Occipital lobe (tissue), 3 donors: ENCODE measurements at places on chromosomes 13 and 19. TPM values are rescaled to one million over a fixed set of nuclear protein-coding genes. Genes with fewer than 3 reads are reported as not detected.

Gene TUBGCP3
- total RNA-seq: 32.9 TPM

Gene SULT2A1
- total RNA-seq: not detected

Gene OLFM2
- 121 TPM for total RNA-seq

Gene CRB3
- total RNA-seq: not detected

Gene TPTE2
- total RNA-seq: 0.16 TPM

Gene SOX1
- 8.3 TPM for total RNA-seq

Gene TNNI3
- total RNA-seq: not detected

Gene FCER2
- total RNA-seq: not detected

Gene FGF21
- total RNA-seq: not detected

Gene S1PR5
- total RNA-seq: 0.31 TPM

Gene ZNF528
- total RNA-seq: 57.9 TPM

Gene CCDC169
- 2.7 TPM for total RNA-seq

Gene SSC5D
- total RNA-seq: 0.31 TPM

Gene C19orf33
- not detected for total RNA-seq

Gene DIAPH3
- total RNA-seq: 5.8 TPM

Gene IGSF23
- total RNA-seq: not detected

Gene CEACAM1
- not detected for total RNA-seq

Gene KLF2
- 3.1 TPM for total RNA-seq

Gene ZNF568
- 39.8 TPM for total RNA-seq

Gene KMT5C
- total RNA-seq: 6.9 TPM

Gene RFXANK
- total RNA-seq: 14.5 TPM

Gene VSTM1
- not detected for total RNA-seq

Gene CYP2F1
- not detected for total RNA-seq

Gene EBPL
- 40.4 TPM for total RNA-seq

Gene C2CD4C
- 16.1 TPM for total RNA-seq

Gene CBLC
- not detected for total RNA-seq

Gene SLC10A2
- not detected for total RNA-seq

Gene SIGLEC10
- total RNA-seq: 1.6 TPM

Gene VAV1
- 2.5 TPM for total RNA-seq

Gene PINLYP
- 13.3 TPM for total RNA-seq

Gene MISP3
- total RNA-seq: 1.6 TPM

Gene ZNF229
- 23.1 TPM for total RNA-seq

Gene CYP4F8
- not detected for total RNA-seq

Gene KLC3
- total RNA-seq: 0.16 TPM

Gene LRRC4B
- 75.8 TPM for total RNA-seq

Gene RSPH6A
- 0.16 TPM for total RNA-seq

Gene FXYD7
- 24.0 TPM for total RNA-seq

Gene PTPRH
- 0.47 TPM for total RNA-seq

Gene YIPF2
- total RNA-seq: 32.4 TPM

Gene CBARP
- 6.6 TPM for total RNA-seq
